NCI-H1417 treated with DMSO at 0.1 percent for 48 hours (cell line): ENCODE measurements at places on chromosomes 5 and 9.

DNA sequence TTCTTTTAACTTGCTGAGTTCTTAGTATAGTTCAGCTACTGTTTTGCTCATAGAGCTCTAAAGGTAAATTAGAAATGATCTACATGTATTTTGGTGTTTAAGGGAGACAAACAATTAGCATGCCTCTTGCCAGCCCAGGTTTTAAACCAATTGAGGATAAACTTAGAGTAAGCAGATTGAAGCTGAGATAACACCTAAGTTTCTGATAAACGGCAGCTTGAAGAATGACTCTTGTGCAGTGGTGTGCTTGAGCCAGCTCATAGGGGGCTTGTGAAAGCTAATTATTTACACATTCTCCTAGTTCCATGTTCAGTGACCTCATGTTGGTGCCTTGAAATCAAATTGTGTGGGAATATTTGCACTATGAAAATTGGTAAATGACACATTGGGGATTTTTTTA lies 193.0 kb downstream of the PRR16 start:
- DNase-seq = no peak

GRCh38 chr9:106755736-106756135 lies 107.2 kb upstream of the ZNF462 start:
- DNase-seq = no peak

- no peak for DNase-seq
Observed at GRCh38 chr9:126423142-126423915, 96.7 kb downstream of the MVB12B start.

- DNase-seq = no peak
Observed at GRCh38 chr9:68805890-68806517, 101.0 kb downstream of the PIP5K1B start.

DNA sequence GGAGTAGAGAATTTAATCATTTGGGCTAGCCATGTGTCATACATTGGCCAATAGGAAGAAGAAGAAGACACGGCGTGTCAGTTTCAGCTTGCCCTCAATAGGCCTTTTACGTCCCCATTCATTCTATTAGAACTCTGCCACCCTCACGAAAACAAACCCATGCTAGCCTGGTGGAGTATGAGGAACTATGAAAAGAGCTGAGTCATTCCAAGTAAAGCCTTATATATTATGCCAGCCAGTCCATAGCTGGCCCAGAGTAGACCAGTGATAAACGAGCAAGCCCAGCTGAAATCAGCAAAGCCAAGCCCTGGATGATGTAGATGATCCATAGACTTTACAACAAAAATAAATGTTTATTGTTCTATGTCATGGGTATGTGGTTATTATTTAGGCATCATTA lies 895.1 kb downstream of the TLE1 start:
- DNase-seq = no peak

DNA sequence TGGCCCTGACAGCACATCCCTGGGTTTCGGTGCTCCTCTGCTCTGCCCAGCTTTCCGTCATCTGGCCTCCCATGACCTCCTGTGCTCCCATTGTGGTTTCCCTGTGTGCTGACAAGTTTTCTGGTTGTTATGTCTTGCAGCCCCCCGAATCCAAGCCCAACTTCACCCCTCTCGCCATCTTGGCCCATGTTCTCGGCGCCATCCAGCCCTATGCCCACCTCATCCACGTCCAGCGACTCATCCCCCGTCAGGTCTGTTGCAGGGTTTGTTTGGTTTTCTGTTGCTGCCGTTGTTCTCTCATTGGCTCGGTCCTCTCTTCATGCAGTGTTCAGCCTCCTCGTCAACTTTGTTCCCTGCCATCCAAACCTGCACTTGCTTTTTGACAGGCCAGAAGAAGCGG lies 196.4 kb downstream of the NR3C1 start:
- DNase-seq = no peak

DNA sequence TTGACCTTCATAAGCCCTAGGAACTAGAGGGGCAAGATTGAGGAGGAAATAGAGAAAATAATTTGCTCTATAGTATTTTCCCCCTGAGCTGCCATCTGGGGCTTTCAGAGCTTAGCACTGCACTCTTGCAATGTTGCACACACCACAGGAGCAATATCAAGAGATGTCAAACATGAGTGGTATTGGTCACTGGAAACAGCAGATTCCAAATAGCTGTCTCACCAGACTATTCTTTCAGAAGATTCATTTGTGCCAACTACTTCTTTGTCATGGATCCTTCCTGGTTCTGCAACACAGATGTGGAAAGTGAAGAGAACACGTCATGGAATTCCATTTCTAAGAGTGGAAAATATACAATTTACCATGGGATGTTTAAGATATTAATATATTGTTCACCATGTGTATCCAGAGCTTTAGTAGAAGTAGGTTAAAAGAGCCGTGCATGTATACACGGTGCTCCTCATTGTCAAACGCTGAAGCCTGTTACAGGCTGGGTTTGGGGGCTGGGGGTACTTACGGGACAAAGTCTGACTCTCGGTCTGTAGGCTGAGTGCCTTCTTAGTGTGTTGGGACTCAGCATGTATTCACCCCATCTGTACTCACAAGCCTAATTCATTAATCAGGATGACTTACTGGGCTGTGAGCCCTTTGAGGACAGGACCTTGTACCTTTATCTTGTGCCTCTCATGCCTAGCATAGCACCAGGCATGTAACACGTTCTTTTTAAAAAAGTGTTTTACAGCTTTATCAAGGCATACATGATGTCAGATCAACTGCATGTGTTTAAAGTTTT lies 31.4 kb upstream of the GDNF start:
- no peak for DNase-seq

- no peak for DNase-seq
Observed at GRCh38 chr5:9302218-9302617, 243.7 kb downstream of the SEMA5A start.

- DNase-seq = no peak
Observed at GRCh38 chr5:72238712-72239445, 81.2 kb downstream of the MRPS27 start.

- DNase-seq = no peak
Observed at GRCh38 chr9:26181836-26182235, 503.6 kb upstream of the TUSC1 start.

GRCh38 chr9:36731068-36731956 lies 158.6 kb downstream of the MELK start:
- DNase-seq = no peak

GRCh38 chr5:14165375-14166106 lies 22.4 kb downstream of the TRIO start:
- DNase-seq = no peak

- DNase-seq = no peak
Observed at GRCh38 chr9:18632632-18633403, 158.9 kb downstream of the ADAMTSL1 start.

- DNase-seq = no peak
Observed at GRCh38 chr5:112436144-112436543, 17.1 kb upstream of the EPB41L4A start.

GRCh38 chr9:114038724-114039313 lies 39.3 kb downstream of the AMBP start:
- no peak for DNase-seq
